Fibroblast of the conjunctiva (primary cell): ENCODE measurements at places on chromosomes 2 and 18.

DNA sequence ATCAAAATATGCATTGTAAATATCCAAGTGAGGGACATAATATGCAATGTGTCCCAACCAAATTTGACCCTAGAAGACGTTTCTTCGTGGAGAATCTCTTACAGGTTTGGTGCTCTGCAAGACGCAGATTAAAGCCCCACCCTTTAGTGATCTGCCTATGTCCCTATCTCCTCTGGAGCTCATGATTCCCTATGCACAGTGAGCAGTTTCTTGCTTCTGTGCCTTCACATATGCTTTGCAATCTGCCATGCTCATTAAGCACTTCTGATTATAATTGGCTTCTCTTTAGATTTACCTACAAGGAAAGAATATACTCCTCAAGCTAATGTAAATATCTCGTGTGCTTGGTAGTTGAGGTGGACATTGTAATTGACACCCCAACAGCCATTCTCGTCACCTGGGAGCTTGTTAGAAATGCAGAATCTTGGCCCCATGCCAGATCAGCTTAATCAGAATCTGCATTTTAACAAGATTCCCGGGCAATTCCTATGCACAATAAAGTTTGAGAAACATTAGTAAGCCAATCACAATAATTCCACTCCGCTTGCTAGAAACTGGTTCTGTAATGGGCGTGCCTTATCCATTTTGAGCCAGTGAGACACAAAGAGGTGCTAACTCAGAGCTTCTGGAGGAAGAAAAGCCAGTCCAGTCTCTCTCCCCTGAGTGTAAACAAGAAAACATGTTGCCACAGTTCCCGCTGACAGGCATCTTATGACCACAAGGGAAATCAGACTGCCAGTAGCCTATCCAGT is 2.8 kb upstream of the PUM2 start:
- no peak for DNase-seq

DNA sequence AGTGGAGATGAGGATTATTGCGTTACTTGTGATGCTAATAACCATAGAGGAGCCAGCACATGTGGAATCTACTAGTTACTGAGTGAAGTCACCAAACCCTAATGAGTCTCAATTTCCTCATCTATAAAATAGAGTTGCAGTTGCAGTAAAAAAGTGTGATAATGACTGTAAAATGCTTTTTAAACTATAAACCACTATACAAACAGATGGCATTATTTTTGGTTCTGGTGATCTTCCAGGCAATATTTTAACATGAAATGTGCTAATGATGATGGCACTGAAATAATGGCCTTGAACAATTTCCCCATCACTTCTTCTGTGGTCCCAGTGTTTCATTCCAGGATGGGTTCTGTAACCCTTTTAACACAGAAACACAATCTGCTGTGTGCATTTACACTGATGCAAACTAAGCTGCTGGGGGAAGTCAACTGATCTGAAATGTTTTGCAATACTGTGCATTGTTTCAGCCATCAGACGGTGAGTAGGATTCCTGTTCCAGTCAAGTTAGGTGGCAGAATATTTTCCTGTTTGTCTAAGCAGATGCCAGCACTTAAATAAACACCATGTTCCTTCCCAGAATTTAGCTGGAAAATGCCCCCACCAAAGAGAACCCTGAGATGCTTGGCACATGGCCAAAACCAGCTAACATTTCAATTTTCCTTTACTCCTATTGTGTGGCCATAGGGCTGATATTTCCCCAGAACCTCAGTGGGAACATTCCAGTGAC is 52.6 kb downstream of the TACR1 start:
- DNase-seq: peak; percentile 38

GRCh38 chr2:170271340-170271739 is 93.4 kb downstream of the MYO3B start:
- DNase-seq: no peak

- DNase-seq: no peak
Observed at GRCh38 chr2:96965781-96966514, 20.4 kb downstream of the FAM178B start.

DNA sequence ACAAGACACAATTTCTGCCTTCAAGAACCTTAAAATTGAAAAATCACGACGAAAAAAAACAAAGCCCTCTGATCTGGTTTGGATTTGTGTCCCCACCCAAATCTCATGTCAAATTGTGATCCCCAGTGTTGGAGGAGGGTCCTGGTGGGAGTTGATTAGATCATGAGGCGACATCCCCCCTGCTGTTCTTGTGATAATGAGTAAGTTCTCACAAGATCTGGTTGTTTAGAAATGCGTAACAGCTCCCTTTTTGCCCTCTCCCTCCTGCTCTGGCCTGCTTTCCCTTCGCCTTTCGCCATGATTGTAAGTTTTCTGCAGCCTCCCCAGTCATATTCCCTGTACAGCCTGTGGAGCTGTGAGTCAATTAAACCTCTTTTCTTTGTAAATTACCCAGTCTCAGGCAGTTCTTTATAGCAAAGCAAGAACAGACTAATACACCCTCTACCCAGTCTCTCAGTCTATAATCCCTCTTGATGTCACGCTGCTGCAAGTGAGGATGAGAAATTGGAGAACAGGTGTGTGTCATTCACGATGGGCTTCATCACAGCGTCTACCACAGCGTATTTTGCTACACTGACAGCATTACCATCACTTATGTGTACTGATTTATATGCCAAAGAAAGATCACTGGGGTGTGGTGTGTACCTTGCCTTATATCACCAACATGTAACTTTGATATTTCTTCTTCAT is 330.7 kb downstream of the MTX2 start:
- DNase-seq: no peak

- no peak for DNase-seq
Observed at GRCh38 chr2:233489666-233490065, 76.9 kb downstream of the USP40 start.

- DNase-seq: no peak
Observed at GRCh38 chr2:208179028-208179609, 10.7 kb downstream of the C2orf80 start.

GRCh38 chr18:24209558-24209957 is 70.7 kb downstream of the CABYR start:
- no peak for DNase-seq

DNA sequence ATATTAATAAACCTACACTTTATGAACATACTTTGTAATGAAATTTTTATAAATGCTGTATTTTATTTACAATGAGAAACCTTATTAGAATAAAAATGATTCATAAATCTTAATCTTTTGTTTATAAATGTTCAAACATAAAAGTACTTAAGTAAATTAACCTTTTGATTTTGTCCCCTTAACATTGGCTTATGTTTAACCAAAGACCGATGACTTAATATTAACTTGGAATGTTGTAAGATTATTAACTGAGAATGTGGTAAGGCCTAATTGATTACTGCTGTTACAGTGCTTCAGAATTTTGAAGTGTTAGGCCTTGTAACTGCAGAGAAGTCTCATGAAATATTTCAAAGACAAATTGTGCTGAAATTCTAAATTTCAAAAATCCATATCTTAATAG is 5.7 kb downstream of the CPS1 start:
- DNase-seq: no peak

DNA sequence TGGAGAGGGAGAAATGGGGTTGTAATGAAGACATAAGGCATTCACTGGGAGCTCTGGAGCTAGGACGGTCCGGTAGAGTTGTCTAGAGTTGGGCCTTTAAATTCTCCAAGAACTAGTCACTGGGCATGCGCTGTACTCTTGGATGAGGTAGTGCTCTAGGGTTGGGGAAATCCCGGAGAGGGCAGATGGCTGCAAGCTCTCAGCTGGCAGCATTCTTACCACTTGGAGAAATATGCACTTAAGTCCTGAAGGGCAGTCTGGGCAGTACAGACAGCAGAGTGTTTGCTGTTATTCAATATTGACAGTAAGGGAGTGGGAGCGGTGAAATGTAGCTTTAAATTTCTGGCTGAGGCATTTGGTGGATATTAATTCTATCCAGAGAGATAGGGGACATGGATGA is 214.6 kb downstream of the RDH14 start:
- no peak for DNase-seq

DNA sequence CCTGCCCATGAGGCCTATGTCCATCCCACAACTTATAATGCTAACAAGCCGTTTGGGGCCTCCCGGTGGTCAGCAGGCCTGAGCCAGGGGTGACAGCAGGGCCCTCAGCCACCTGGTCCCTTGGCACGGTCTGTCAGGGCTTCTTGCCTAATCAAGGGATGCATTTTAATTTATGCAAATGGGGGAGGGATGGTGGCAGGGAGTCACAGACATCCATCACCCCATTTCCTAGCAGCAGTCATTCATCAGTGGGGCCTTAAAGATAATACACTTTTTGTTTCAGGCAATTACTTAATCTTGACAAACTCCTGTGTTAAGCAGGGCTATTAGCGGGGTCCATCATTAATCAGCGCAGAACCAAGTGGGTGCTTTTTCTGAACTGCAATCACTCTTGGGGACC is 174.5 kb downstream of the GLI2 start:
- no peak for DNase-seq

DNA sequence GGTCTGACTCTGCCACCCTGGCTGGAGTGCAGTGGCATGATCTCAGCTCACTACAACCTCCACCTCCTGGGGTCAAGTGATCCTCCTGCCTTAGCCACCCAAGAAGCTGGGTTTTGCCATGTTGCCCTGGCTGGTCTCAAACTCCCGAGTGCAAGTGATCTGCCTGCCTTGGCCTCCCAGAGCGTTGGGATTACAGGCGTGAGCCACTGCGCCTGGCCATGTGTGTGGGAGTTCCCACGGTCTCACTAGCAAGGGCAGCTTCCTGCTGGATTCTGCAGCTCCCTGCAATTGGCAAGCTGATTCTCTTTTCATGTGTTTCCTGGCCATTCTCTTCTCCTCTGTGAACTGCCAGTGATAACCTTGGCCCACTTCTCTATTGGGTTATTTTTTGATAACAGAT is 84.0 kb downstream of the USP40 start:
- DNase-seq: no peak

GRCh38 chr2:151664520-151664919 is 69.8 kb downstream of the NEB start:
- no peak for DNase-seq

DNA sequence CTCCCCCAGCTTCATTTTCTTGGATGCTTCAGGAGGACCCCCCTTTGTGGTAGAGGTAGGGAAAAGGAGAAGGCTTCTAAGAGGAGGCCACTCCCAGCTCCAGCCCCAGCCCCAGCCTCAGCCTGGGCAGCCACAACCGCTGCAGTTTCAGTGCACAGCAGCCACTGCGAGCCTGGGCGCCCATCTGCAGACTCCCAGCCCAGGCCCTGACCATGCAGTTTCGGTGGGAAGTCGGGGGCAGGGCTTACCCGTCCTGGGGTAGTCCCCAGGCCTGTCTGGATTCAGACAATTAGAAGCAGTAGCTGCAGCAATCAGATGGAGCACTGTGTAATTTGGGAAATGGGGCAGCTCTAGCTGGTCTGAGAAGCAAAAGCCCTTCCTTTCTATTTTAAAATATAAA is 28.6 kb downstream of the ITM2C start:
- no peak for DNase-seq

DNA sequence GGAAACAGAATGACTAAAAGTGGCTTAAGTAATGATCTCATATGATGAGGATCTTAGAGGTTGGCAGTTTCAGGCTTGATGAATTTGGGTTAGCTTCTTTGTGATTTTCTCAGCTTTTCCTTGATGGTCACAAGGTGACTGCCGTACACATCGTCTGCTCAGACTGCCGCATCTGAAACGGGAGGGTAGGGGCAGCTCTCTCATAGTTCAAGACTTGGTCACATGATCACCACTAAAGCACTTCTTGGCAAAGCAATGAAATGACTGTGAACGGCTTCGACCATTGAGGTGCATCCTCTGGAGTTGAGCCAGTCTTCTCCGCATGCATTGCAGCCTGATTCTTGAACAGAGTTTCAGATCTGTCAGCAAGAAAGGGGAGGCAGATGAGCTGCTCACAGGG is 43.8 kb downstream of the LPIN1 start:
- no peak for DNase-seq

DNA sequence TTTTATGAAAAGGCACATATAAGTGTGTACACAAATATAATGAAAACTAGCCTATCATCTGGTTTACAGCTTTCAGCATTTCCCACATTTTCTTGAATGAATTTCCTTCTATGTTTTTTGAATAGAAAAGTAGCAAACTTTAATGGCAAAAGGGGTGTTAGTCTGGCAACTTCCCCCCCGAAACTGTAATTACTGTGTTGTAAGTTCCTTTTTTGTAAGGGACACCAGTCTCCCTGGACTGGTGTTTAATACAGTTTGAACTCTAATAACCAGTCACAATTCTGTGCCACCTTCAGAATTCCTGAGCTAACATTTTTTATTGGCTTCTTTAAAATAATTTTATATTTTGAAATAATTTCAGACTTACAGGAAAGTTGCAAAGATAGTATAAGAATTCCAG is 94.2 kb downstream of the ACSL3 start:
- DNase-seq: no peak

GRCh38 chr2:10486601-10487079 is 38.5 kb upstream of the ODC1 start:
- no peak for DNase-seq

- no peak for DNase-seq
Observed at GRCh38 chr2:74841641-74842040, 7.7 kb downstream of the HK2 start.

DNA sequence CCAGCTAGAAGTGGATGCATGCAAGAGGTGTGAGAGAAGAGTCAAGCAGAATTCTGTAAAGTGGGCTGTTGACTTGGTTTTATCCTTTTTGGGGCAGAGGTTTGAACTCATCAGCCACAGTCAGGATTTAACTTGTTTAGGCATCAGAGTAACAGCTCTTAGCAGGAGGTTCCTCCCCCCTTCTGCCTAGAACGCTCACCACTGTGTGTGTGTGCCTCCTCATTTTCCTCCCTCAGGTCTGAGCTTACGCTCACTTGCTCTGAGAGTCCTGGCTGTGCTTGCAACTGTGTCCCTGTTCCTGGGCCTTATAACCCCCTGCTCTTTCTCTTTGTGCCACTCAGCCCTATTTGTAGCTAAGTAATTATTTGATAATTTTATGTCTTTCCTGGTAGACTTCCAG is 167.9 kb downstream of the TMEM182 start:
- DNase-seq: no peak

DNA sequence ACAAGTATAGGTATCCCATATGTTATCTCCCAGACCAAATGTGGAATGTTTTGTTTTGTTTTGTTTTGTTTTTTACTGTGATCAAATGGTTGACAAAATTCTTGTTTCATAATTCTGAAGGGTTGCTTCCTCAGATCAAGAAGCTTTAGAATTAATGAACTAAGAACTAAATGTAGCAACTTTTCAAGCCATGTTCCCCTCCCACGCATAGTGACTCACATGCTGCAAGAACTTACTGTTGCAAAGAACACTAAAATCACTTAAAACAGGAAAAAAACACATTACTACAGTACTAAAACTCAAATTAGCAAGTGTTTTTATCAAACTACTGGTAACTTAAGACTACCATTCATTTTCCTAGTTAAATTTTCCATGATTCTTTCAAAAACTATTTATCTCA is 30.6 kb downstream of the HNRNPLL start:
- peak; percentile 50 for DNase-seq
